ENCODE measurements at places on chromosomes 2 and 18.

DNA sequence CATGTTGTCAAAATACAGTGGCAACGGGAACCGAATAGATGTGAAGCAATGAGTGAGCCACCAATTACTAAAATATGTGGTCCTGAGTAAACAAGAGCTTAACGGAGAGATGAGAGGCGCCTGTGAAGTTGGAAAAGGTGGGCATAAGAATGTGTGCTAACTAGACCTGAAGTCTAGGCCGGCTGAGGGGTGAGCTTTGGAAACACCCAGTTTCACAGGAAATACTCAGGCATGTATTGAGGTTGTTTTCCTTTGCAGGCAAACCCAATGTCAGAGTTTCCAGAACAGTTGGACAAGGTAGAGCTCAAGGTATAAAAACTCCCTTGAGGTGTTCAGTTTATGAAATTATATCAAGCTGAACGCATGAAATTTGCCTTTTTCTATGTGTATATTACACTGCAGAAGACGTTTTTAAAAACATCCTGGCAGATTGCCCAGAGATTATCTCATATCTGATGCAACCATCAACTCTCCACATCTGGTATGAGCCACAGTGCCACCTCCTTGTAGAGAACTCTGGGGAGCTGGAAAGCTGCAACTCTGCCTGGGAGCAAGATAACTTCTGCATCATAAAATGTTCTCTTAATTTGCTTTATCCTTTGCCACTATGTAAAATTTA is 3.9 kb upstream of the WDSUB1 start:
- DNase-seq = no peak

- DNase-seq = no peak
Observed at GRCh38 chr18:55123361-55123760, 164.1 kb upstream of the CCDC68 start.

- DNase-seq = no peak
Observed at GRCh38 chr2:135050684-135051083, 1.4 kb upstream of the RAB3GAP1 start.

- DNase-seq = no peak
Observed at GRCh38 chr2:195945056-195945455, 123.6 kb downstream of the DNAH7 start.

DNA sequence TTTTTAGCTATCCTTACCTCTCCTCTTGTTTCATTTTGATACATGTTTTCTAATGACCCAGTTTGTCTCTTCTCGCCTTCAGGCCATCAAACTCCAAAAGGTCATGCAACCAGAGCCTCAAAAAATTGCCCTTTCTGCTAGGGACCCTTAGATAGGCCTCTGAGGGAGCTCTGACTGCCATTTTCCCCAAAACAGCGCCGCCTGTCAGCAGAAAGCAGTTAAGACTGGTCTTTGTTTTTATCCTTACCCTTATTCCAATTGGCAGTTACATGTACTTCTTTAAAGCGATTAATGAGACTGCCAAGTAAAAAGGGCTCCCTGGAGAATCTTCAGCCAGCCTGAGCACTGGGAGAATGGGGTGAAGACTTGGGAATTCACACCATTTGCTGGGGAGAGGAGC is 55.1 kb upstream of the RIT2 start:
- no peak for DNase-seq

Measured in CD8-positive, alpha-beta memory T cell (primary cell).